NCI-H1436 treated with DMSO at 0.1 percent for 48 hours (cell line): ENCODE measurements at places on chromosomes 16 and 17.

GRCh38 chr16:66222756-66223155, 143.7 kb upstream of the CDH5 start:
- DNase-seq: no peak

- no peak for DNase-seq
Observed at GRCh38 chr17:71334048-71334751, 786.6 kb upstream of the SOX9 start.

DNA sequence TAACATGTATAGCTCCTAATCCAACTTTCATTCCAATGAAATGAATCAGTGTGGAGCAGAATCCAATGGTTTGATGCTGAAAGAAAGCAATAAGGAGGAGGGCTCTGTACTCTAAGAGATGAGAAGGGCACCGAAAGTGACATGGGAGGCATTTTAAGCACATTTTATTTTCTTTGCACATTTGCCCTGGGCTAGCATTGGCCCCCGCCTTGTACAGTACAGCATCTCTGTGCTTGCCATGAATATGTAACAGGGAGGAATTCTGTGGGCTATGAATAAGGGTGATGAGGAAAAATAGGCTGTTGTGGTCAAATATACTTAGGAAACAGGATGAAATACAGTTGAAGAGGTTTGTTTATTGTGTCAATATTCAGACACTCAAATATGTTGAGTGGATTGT, 45.2 kb upstream of the SHISA6 start:
- no peak for DNase-seq

GRCh38 chr17:22265807-22266206, 573.5 kb downstream of the KCNJ18 start:
- no peak for DNase-seq

- no peak for DNase-seq
Observed at GRCh38 chr16:9647981-9648701, 534.1 kb downstream of the GRIN2A start.

- DNase-seq: no peak
Observed at GRCh38 chr17:382644-383533, 30.3 kb upstream of the RPH3AL start.

- DNase-seq: no peak
Observed at GRCh38 chr17:81323411-81323868, 28.3 kb upstream of the SLC38A10 start.

GRCh38 chr17:3007651-3008121, 55.7 kb downstream of the OR1D5 start:
- DNase-seq: no peak

DNA sequence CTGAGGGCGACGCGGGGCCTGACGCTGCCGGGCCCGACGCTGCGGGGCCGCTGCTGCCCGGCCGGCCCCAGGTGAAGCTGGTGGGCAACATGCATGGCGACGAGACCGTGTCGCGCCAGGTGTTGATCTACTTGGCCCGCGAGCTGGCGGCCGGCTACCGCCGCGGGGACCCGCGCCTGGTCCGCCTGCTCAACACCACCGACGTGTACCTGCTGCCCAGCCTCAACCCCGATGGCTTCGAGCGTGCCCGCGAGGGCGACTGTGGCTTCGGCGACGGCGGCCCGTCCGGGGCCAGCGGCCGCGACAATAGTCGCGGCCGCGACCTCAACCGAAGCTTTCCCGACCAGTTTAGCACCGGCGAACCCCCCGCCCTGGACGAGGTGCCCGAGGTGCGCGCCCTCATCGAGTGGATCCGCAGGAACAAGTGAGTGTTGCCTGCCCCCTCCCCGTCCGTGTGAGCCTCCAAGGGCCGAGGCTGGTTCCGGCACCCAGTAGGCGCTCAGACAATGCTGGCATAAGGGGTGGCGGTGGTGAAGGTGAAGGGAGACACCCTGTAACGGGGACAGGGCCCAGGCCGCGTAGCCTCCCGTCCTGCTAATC, 676 bp downstream of the CPD start:
- no peak for DNase-seq

DNA sequence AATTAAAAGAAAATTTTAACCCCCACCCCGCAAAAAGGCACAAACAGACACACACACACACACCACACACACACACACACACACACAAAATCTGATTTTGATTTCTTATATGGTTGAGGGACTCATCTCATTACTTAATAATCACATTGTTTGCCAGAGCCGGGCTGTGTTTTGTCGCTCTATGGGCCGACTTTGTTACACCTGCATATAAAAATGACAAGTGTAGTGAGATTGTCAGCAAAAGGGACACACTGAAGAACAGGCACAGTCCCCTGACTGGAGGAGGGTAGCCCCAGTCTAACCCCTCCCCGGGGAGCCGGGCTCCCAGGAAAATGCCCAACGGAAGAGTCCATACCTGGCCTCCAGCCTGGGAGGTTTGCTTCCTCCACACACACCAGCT, 221.6 kb downstream of the ENGASE start:
- DNase-seq: no peak

DNA sequence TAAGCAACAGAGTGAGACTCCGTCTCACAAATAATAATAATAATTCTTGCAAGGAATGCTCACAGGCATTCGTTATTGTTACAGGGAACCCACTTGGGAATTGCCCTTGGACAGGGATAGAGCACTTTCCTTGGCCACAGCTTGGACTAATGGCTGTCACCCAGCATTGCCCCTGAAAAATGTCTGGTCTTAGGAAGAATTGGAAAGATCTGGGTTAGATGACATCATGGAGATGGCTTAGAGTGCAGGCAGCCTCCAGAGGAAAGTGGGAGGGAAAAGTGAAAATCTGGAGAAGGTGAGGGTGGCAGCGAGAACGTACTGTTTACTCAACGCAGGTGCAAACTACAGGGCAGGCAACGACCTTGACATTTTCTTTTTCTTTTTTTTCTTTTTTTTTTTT, 59.3 kb upstream of the MRTFB start:
- DNase-seq: no peak

DNA sequence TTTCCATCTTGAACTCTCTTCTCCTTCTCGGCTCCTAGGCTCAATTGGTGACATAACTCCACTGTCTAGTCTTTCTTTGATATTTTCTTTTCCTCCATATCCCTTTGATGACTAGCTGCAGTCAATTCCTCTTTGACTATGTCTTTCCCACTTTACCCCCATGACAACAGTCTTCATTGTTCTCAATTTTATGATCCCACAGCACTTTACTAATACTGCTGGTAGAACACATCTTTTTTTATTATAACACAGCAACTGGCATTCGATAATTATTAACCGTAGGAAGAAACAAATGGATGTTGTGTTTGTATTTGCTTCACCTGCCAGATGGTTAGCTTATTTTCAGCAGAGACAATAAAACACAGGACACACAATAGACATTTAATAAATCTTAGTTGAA, 1.3 kb downstream of the KRTAP3-3 start:
- DNase-seq: no peak

DNA sequence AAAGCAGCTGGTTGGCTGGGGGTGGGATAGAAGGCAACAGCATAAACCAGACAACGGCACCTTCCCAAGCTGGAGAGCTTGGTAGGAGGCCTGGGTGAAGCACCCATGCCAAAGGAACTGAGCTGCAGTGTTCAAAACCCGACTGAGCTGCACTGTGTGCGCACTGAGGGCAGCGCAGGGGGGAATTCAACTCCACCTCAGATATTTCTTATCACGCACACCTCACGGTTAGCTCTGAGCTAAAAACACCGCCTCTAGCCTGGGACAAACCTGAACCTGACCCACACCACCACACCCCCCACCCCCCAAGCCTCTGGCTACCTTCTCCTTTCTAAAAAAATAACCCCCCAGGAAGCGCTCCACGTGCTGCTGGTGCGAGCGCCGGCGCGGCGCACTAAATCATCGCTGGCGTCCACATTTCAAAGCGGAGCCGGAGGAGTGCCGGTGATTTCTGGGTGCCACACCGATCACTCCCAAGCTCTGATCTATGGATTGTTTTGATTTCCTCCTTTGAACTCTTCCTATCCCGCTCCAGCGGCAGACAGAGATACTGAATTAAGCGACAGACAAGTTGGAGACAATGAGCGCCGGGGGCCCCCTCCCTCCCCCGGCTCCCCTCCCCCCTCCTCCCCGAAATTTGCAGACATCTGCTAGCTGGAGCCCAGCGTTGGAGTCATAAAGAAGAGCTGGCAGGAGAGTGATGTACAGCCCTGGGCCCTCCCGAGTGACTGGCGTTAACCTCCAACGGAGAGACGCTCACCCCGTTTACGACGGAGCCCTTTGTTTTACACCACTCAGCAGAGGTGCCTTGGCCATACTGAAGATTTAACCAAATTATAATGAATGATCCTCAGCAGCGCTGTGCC, 85.0 kb downstream of the NOG start:
- DNase-seq: no peak

GRCh38 chr16:27387724-27388123, 14.2 kb upstream of the IL21R start:
- no peak for DNase-seq

GRCh38 chr17:56009795-56010651, 143.3 kb upstream of the ANKFN1 start:
- no peak for DNase-seq

GRCh38 chr16:75304521-75305363, 53.3 kb upstream of the BCAR1 start:
- no peak for DNase-seq

- DNase-seq: no peak
Observed at GRCh38 chr16:85491058-85491771, 121.9 kb upstream of the GSE1 start.

GRCh38 chr17:58360296-58361063, 8.5 kb upstream of the SUPT4H1 start:
- no peak for DNase-seq

DNA sequence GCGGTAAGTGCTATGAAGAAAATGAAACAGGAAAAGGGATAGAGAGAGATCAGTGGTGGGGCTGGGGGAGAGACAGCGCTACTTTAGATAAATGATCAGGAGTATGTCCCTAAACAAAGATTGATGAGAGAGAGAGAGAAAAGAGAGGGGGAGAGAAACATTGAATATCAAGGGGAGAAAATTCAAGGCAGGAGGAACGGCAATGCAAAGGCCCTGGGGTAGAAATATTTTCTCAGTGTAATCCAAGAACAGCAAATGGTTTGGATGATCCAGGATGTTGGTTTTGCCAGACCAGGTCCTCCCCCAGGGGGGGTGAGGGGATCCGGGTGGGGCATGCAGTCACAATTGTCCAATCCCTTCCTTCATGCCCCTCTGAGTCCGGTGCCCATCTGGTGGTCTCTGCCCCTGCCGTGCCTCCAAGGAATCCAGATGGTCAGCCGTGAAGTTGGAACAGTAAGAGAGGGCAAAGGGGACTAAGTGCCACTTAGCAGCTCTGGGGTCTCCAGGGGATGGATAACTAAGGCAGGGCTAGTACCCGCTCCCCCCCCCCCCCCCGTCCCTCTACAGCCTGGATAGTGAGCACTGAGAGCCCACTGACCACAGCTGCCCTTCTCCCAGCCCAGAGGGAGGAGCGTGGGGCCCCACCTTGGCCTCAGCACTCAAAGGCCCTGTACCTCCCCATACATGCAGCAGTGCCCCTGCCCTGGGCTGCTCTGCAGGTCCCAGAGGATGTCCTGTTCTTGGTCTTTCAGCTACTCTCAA, 43.7 kb downstream of the TMEM132E start:
- DNase-seq: no peak

- no peak for DNase-seq
Observed at GRCh38 chr17:1762233-1762900, 507 bp downstream of the SERPINF1 start.

- no peak for DNase-seq
Observed at GRCh38 chr16:35425270-35425669, 1965.9 kb downstream of the TP53TG3F start.
